ENCODE measurements at places on chromosomes 7 and 10.
A peak's percentile ranks its signal among the peaks of the same experiment; 100 is the strongest.

- no peak for DNase-seq
Observed at GRCh38 chr10:13731799-13732198, 145.0 kb downstream of the PRPF18 start.

DNA sequence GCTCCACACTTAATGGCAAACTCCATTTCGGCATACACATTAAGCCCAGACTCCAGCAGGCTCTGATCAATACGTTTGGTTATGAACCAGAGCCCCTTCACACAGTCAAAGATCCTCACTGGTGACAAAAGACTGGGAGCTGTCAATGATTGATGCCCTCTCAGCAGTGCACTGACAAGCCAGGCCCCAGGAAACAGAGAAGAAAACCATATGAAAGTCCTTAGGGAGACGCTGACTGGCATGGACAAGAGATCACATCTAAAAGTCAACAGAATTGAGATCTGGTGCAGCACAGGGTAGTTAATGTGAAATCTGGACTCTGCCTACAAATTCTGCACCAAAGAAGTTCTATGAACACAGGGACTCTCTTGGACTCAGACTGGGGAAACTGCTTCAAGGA, 600.9 kb upstream of the NRP1 start:
- DNase-seq, result no peak

DNA sequence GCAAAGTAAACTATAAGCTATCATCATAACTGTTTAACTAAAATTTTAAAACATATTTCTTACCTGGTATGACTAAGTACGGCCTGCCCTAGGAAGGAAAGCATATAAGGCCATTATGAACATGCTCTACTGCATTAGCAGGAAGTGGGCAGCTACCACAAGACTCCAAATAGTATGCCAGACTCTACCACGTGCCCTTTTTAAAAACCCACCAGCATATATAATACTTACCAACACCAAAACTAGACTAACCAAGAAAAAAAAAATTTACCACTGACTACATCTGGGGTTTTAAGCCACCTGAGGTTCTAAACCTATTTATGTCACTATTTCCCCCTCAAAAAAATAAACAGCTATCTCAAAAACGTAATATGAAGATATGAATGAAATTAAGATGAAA, 30.1 kb downstream of the NUDCD3 start:
- DNase-seq, result no peak

DNA sequence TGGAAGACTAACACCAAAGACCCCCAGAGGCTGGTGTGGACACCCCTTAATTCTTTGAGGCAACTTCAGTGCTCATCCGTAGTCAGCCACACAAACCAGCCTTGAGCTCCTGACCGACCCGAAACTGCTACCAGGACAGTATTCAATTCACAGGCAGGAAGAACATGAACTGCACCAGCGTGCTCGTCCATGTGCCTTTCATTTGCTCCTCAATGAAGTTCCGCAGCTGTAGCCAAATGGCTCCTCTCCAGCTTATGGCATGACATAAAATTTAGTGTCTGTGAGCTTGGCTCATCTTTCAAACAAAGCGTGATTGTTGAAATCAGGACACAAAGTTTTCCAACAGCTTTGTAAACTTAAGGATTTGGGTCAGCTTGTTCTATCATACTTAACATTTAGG, 144.1 kb upstream of the FAM171A1 start:
- DNase-seq, result no peak

DNA sequence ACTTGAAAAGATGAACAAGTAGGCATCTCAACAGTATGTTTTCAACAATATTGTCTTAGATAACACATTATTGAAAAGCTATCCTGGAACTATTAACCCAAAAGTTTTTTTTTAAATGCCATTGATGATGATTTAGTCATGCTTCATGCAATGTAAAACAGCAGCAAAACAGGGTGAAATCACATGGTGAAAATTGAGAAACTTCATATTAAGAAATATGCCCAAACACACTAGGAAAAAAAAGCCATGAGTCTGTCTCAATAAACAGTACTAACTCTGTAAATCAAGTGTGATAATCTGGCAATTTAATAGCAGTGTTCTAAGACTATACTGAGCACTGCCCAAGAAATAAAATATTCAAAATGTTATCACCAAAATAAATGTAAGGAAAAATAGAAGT, 613.1 kb downstream of the KCNMA1 start:
- DNase-seq, result no peak

DNA sequence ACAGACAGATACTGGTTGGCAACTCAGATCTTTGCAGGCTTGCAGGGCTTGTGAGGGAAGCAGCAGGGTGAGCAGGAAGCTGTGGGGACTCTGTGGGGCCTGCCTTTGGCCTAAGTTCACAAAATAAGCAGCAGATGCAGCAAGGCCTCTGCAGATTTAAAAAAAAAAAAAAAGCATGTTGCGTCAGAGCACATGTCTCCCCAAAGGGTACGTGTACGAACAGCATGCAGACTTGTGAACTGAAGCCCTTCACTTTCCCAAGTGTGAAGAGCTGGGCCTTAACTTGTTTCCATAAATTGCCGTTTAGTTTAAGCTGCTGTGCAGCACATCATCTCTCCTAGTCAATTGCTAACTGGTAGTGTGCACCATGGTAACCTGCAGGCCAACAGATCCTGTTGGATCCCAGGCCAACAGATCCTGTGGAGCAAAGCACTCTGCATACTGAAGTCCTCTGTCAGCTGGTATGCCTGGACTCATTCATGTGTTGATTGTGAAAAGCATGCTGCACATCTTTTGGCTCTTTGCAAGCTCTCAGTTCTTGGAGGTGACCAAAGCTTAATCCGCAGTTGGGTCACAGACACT, 10.8 kb upstream of the XPNPEP1 start:
- no peak for DNase-seq

DNA sequence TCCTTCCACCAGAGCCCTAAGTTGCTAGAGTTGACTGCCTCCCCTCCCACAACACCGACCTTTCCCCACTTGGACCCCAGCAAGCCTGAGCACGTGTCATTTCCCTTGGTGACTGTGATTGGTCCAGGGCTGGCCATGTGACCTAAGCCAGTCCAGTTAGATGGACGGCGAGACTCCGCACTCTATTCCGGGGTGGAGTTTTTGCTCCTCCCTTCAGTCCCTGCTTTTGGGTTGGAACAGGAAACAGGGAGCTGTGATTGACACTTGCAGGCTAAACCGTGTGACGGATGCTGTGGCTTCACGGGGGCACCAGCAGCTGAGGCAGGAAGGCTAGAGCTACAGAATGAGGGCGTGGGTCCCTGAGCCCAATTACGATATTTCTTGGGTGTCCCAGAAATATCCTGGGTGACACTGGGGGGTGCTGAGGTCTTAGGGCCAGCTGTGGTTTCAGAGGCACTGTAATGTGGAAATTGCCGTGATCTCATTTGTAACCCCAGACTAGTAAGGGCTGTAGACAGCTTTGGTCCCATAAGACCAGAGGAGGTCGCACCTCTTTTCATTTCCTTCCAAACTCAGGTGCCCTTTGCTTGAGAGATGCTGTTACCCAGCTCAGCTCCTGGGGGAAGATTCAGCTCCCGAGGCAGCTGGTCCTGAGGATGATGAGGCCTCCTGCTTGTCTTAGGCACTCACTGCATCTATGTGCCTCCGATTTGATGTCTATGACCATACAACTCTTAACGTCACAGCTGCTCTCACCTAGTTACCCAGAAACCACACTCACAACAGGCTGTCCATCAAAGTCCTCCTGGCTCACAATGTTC, 102.7 kb upstream of the NPTX2 start:
- no peak for DNase-seq

DNA sequence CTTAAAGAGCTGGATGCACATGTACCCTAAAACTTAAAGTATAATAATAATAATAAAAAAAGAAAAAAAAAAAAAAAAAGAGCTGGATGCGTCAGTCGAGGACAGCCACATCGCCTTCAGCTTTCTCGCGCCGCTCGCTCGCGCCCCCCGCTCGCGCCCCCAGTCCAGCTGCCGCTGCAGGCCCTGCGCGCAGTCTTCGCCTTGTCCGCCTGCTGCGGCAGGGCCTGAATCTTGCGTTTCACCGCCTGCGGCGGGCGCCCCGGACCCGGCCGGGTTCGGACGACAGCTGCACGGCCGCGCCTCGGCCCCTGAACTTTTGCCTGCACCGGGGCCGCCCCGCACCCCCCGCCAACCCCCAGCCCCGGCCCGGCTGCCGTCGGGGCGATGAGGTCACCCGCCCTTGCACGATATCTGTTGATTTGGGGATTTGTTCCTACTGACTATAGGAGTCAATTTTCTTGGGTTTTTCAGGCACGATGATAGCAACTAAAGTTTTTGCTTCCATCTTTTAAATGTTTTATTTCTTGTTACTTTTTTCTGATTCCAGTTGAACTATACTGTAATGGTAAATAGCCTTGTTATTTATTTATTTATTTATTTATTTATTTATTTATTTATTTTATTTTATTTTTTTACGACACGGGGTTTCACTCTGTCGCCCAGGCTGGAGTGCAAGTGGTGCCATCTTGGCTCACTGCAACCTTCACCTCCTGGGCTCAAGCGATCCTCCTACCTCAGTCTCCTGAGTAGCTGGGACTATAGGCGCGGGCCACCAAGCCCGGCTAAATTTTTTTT, 33.5 kb upstream of the CPN1 start:
- no peak for DNase-seq

- no peak for DNase-seq
Observed at GRCh38 chr7:82012453-82012852, 242.6 kb upstream of the HGF start.

DNA sequence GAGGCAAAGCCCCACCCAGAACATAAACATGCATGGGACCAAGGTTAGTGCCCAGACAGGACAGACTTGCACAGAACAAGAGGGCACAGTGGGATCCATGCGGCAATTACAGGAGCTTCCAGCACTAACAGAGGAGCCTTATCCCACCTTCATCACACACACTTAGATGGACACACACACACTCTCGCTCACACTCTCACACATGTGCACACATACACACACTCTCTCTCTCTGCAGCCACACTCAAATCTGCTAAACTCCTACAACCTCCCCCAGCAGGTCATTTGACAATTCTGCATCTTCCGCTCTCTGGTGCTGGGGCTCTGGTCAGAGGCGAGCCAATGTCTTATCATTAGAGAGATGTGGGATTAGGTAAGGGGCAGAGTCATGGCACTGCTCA, 120.5 kb downstream of the UBE2H start:
- DNase-seq, result no peak

DNA sequence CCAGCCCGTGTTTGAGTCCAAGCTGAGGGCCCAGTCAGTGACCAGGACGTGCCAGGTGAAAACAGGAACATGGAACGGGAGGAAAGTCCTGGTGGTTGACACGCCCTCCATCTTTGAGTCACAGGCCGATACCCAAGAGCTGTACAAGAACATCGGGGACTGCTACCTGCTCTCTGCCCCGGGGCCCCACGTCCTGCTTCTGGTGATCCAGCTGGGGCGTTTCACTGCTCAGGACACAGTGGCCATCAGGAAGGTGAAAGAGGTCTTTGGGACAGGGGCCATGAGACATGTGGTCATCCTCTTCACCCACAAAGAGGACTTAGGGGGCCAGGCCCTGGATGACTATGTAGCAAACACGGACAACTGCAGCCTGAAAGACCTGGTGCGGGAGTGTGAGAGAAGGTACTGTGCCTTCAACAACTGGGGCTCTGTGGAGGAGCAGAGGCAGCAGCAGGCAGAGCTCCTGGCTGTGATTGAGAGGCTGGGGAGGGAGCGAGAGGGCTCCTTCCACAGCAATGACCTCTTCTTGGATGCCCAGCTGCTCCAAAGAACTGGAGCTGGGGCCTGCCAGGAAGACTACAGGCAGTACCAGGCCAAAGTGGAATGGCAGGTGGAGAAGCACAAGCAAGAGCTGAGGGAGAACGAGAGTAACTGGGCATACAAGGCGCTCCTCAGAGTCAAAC, 5.2 kb downstream of the GIMAP5 start:
- no peak for DNase-seq

DNA sequence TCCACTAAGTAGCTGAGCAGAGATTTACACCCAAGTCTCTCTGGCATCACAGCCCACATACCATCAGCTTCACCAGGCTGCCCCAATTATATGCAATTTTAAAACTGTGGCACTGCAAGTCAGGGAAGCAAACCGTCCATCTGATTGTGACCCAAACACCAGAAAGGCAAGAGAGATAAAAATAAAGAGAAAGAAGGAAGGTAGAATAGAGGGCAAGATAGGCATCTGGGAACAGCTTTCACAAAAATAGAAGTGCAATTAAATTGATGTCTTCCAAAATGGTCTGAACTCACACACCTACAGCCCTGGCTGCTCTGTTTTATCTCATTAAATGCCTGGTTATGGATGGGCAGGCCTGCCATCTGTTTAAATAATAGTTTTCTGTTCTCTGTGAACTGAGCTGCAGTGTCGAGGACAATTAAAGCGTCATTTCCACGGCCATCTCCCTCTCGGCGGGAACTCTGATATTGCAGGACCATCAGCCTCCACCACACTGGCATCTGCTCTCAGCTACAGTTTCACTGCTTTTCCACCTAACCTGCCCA, 509.1 kb downstream of the INHBA start:
- DNase-seq, result no peak

DNA sequence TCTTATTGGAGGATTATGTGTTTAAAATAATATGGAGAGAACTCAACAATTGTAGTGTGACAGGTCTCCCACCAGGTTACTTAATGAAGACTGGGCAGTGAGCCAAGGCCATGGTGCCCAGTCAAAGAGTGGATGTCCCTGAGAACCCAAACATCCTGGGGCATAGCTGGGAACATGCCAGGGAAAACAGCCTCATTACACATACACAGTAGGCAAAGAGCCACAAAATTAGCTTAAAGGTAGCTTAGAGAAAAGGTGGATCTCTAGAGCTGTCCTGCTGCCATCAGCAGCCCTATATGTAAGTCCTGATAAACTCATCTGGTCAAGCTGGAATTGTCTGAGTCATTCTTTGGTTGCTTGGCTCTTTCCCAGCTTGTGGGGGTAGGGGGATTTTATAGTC, 287.8 kb downstream of the PHF14 start:
- peak; percentile 16 for DNase-seq

DNA sequence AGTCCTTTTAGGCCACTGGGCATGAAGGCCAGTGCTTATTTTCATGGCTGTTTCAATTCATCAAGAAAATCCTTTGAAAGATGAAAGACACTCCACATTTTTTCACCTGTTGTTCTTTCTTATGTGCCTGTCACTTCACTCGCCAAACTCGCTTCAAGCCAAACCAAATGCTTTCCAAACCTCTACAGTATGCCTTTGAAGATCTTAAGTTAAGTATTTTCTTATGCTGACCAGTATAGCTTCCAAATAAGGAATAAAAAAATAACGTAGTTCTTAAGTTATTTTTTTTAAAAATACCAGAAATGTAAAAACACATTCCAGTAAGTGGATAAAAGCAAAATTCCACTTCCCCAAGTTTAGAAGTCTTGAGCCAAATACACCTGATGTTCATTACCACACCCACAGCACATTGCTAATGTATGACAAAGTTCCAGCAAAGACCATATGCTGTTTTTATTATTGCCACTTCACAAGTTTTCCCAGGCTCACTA, 186.1 kb downstream of the MTERF1 start:
- no peak for DNase-seq

GRCh38 chr7:155576416-155576815, 30.1 kb upstream of the CNPY1 start:
- no peak for DNase-seq

- DNase-seq, result no peak
Observed at GRCh38 chr7:43528576-43529354, 54.1 kb upstream of the STK17A start.
